Stimulated activated memory B cell treated with anti-CD40 and anti-IgM and Interleukin-4, amounts not matched to agents 10 μg/mL and 1 μg/mL and 100 μg/mL, for 72 hours (primary cell): ENCODE measurements at places on chromosomes 6 and 20.

- ATAC-seq = peak; percentile 57
Measured at GRCh38 chr20:57092112-57092899, 174.1 kb downstream of the BMP7 start.

DNA sequence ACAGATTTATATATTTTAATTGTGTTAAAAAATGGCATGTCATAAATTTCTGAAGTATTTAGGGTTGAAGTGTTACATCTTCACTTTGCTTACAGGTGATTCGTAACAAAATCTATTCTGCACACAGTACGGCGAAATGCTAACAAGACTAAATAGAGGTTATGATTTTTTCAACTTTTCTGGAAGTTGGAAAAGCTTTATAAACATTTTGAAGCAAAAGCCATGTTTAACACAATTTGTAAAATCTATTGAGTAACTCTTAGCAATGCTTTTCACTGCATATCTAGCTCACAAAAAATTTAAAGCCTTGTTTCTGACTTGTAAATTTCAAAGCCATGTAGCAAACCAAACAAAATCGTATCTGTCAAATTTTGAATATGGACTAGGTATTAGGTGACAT, 3.3 kb downstream of the STX16 start:
- no peak for ATAC-seq

- ATAC-seq = no peak
Measured at GRCh38 chr6:19805129-19805481, 32.1 kb upstream of the ID4 start.

- no peak for ATAC-seq
Measured at GRCh38 chr6:138914701-138915100, 73.4 kb downstream of the REPS1 start.

- ATAC-seq = peak; percentile 58
Measured at GRCh38 chr6:21587961-21588480, 5.5 kb upstream of the SOX4 start.

GRCh38 chr6:40893021-40893420, 146.0 kb downstream of the UNC5CL start:
- no peak for ATAC-seq

DNA sequence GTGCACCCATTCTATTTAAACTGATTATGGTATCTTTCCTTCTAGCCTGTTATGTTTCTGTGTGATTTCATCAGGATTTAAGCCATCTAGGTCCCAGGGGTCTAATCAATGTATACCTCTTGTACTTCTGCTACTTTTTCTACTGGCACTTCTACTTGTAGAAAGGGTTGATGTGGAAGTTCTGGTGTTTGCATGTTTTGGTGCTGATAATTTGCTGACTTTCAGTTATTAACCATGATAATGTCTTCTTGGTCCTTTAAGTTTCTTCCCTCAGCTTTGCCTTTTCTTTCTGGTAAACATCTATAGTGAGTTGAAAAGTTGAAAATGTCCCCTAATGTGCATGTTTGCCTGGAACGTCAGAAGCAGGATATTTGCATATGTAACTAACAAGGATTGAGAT, 390.6 kb upstream of the MAP3K7 start:
- ATAC-seq = no peak
